ENCODE measurements at places on chromosomes 7 and 10. TPM values are rescaled to one million over a fixed set of nuclear protein-coding genes. Genes with fewer than 3 reads are reported as not detected.

The MAT1A gene
- not detected for polyA plus RNA-seq

DNA sequence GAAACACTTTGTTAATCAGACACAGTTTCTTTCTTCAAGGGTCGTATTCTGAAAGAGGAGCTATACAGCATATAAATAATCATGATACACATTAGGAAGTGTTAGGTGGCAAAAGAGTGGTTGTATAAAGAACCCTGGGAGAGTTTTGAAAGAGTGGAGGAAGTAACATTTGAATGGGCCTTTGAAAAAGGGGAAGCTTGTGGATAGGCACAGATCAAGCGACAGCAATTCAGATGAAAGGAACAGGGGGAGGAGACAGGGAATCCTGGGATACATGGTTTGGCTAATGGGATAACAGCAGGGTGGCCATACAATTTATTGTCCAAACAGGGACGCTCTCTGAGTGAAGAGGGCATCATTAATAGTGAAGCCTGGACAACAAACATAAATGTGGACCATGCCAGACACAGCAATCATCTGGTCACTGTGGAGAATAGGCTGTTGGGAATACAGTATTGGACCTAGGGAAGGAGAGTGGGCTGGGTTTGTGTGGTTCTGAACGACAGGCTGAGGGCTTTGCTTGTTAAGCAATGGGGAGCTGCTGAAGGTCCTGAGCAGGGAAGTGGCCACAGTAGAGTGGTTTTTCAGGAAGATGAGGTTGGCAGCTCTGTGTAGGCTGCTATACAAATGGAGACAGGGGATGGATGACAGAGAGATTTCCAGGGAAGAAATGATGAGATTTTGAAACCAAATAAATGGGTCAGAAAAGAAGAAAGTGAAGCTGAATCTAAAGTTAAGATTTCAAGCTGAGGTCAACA is 75.9 kb downstream of the ICA1 start:
- DNase-seq: no peak

DNA sequence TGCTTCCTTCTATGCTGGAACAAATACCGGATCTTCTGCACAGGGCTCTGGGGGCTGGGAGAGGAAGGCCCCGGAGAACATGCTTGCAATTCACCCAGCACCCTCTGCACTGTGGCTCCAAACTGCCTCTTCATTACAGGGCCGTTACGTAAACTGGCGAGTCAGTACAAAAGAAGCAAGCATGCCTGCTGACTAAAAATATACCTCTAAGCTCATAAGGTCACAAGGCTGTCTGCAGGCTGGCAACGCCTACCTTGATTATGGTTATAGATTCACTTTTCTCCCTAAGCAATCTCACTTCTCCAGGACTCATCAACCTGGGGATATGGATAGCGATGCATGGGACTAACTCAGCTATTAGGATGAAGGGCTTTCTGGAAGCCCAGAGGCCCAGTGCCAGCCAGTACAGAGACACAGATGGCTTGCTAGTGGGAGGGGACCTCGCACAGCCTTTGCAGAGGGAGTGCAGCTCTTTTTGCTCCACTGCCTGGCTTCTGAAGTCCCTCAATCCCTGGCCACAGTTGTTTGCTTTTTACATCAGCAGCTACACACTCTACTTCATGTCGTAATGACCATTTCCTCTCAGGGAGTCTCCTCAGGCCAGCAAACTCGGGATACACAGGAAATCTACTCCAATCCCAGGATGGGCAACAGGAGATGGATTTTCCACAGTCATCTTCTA is 96.1 kb downstream of the SH3PXD2A start:
- DNase-seq: no peak

GRCh38 chr10:26468700-26469099 is 30.6 kb downstream of the APBB1IP start:
- DNase-seq: no peak

The NCF1 gene
- 2.2 TPM for polyA plus RNA-seq

GRCh38 chr7:3380886-3381685 is 80.0 kb downstream of the SDK1 start:
- no peak for DNase-seq

GRCh38 chr7:22578007-22578733 is 78.2 kb upstream of the STEAP1B start:
- no peak for DNase-seq

The GAD2 gene
- 0.15 TPM for polyA plus RNA-seq
